ENCODE measurements at places on chromosomes 6 and 20.

DNA sequence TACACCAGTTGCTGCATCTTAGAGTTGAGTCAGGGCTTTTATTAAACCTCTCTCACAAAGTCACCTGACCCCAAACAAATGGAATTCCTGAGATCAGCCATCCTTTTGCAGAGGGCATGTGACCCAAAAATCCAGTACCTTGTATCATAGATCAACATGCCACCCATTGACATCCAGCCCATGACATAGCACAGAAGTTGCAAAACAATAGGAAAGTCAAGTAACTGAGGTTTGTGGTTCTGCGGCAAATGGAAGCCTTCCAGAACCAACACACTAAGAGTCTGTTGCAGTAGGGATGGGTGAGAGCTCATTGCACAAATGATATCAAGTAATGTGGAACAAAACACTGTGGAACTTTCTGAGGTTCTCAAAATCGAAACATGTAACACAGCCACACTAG lies 111.2 kb downstream of the PDE7B start:
- DNase-seq = no peak

DNA sequence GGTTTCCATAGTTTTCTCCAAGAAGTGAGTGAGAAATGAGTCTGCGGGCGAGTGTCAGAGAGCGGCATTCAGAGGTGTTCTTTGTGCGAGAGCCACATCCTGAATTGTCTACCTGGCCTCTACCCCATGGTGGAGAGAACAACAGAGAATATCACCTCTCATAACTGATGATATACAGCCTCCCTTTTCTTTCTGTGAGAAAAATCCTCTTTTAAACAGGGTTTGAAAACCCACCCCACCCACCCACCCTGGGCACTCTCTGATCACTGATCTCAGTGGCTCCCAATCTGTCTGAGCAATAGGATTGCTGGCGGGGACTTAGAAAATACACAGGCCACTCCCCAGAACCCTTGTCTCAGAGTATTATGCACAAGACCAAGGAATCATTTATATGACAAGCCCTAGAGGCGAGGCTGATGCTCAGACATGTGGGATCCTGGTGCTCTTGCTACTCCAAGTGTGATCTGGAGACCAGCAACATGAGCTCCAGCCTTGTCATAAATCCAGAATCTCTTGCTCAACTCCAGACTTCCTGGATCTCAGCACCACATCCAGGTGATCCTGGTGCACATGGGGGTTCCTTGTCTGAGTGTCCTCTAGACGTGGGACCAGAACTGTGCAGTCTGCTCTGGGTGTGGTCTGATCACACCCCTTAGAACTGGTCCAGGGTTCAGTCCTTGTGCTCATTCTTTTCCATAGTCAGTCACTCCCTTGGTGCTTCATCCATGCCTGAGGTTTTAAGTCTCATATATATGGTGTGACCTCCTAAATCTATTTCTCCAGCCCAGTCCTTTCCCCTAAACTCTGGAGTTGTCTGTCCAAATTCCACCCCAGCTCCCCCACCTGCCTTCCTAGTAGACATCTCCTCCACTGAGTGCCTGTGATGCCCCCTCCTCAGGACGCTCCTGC lies 5.3 kb downstream of the HLA-B start:
- DNase-seq = no peak

- no peak for DNase-seq
Measured at GRCh38 chr20:62551407-62552323, 75.9 kb upstream of the GATA5 start.

DNA sequence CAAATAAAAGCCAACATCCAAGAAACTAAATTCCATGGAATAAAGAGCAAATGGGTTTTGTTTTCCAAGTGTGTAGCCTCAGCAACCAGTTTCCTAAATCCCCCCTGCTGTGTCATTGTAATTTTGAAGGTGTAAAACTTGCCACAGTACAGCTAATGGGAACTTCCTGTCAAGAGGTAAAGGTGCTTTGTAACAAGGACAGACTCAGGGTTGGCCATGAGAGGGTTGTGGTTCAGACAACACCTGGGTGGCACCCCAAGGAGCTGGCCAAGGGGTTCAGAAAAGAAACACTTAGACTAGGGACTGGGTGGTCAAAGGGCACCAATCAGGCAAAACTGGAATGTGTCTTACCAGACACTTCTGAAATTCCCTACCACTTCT lies 52.4 kb upstream of the LYRM2 start:
- DNase-seq = no peak

DNA sequence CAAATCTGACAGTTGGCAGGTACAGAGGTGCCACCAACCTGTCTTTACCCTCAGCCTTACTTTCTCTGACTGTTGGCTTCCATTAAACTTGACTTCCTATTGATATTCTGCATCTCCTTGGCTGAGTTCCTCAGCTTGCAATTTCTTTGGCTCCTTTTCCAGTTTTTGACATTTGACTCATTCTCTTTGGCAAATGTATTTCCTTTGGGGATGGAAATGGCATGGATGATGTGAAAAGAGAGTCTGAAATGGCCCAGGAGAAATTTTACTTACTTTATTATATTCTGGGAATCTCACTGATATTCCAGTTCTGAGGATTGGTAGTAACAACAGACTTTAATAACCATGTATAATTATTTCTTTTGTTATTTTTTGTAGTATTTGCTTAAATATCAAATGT lies 255.2 kb downstream of the CD109 start:
- no peak for DNase-seq

DNA sequence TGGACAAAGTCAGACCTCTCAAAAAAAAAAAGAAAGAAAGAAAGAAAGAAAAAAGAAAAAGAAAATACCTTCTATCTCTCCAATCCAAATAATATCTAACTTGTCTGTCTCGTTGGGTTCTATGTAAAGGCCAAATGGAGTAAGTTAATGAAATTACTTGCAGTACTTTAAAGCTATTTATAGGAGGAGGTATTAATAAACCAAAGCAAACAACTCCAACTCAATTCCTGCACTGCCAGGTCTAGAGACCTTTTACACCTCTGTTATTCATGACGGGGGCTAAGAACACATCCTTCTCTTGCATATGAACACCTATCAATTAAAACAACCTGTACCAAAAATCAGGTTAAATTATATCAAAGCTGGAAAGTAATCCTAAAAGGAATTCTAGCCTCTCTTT lies 80.6 kb downstream of the MAP3K5 start:
- DNase-seq = no peak

- DNase-seq = no peak
Measured at GRCh38 chr20:18055261-18055660, 2.5 kb downstream of the OVOL2 start.

DNA sequence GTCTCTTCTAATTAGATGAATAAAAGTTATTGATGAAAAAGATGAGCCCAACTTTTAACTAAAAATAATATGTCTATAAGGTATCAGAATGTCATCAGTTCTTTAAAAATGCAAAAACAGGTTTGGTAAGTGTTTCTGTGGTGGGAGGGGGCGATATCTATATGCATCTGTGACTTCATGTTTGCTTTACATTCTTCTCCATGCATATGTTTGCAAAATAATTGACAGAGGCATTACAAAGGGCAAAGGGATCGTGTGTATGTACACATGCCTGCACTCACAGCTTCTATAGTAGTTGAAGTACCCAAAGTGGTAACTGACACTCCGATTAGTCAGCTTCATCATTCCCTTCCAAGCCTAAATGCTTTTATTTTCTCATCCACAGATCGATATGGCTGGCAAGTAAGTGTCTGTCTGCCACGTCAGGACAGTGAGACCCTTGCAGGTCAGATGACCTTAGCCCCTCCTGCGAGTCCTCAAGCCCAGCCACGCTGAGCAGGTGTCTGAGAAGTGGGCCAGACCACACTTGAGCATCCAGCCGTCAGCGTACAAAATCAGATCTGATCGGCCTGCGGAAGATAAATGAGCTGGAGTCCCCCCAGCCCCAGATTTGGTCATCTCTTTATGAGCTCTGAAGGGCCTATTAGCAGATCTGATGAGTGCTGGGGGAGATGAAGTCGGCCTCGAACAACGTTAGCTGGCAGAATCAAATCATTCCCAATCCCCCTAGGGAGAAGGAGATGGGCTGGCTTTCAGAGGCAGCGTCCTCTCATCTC lies 369.1 kb downstream of the MAFB start:
- no peak for DNase-seq

Measured in AG04449 (cell line).